ENCODE measurements at places on chromosomes 12 and 14.

- DNase-seq: no peak
Observed at GRCh38 chr12:23354800-23355199, 594.7 kb downstream of the SOX5 start.

- DNase-seq: no peak
Observed at GRCh38 chr12:29578070-29578469, 80.6 kb upstream of the OVCH1 start.

DNA sequence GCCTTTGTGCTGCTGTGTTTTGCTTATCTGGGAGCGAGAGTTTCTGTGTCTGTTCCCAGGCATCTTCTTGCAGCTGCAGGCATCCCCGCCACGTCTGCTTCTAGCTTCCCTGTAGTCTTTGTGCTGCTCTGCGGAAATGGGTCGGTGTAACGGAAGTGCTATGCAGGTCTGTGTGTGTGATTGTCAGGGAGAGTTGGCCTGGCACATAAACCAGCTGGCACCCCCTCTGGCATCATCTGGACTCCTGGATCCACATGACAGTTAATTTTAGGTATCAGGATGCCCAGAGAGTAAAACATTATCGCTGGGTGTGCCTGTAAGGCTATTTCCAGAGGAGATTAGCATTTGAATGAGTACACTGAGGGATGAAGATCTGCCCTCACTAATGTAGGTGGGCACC lies 9.4 kb upstream of the OASL start:
- no peak for DNase-seq

DNA sequence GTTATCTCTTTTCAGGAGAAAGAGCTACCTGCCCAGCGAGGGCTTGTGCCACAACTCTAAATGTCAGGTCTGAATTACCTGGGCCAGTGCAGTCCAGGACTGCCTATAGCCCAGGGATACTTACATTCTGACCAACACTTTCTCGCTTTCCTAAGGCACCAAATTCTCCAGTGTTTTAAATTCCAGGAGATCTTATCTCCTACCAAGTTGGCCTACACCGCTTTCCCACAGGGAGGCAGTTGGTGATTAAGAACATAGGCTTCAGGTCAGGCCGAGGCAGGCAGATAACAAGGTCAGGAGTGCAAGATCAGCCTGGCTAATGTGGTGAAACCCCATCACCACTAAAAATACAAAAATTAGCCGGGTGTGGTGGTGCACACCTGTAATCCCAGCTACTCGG lies 41.1 kb downstream of the RPS29 start:
- DNase-seq: no peak

- DNase-seq: peak; percentile 66
Observed at GRCh38 chr12:53743266-53744129, 8.3 kb downstream of the CISTR start.

DNA sequence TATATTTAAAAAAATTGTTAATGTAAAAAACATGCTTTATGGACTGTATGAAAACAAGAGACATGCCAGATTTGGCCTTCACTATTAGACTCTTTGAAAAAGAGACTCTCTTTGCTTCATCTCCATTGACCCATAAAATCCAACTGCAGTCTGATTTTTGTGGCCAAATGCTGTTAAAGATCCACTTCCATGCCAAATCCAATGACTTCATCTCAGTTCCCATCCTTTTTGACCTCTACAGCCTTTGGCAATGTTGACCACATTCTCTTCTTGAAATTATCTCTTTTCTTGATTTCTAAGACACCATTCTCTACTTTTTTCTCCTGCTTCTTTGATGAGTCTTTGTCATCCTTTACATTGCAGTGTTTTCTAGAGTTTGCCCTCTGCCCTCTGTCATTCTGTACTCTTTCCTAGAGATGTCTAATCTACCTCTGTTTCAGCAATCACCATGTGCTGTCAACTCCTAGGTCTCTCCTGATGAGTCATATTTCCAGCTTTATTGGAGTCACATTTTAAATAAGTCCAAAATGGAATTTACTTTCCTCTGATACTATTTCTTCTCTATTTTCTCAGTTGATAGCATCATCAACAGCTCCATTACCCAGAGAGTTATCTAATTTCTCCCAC lies 2.4 kb downstream of the TMPRSS12 start:
- no peak for DNase-seq

GRCh38 chr12:93060666-93061472 lies 131.8 kb upstream of the EEA1 start:
- no peak for DNase-seq

- no peak for DNase-seq
Observed at GRCh38 chr12:105508096-105508495, 177.6 kb downstream of the C12orf75 start.
